ENCODE measurements at places on chromosomes 5 and 9.

DNA sequence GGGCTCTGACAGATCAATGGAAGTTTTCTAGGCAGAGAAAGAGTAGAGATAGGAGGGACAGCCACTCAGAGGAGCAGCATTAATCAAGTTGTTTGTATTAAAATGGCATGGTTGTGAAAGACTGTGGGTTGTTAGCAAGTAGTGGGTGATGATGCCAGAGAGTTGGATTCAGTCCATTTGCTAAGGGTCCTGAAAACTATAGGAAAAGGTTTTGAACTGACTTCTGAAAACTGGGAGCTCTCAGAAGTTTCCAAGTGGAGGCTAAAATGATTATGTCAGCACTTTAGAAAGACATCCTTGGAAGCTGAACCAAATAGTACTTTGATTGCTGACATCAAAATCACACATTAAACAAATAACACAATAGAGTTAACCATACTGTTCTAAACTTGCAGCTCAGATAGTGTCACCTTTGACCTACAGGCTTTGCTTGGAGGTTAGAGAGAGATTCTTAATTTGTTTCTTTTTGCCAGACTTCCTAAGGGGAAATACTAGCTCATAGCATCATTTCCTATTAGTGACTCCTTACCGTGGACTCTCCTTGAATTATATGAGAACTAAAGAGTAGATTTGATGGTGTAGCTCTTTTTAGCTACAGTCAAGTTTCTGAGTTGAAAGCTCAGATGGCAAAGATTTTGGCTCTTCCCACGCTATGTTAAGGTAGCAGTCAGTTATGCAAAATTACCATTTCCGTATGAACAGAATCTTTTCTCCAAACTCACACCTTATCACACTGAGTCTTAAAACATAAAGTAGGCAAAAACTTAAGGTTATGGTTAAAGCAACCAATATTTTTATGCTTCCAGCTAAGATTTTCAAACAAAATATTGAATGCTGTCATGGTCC lies 277.1 kb downstream of the NR3C1 start:
- DNase-seq: no peak

GRCh38 chr5:143244000-143244736 lies 159.3 kb downstream of the NR3C1 start:
- peak; percentile 43 for DNase-seq

DNA sequence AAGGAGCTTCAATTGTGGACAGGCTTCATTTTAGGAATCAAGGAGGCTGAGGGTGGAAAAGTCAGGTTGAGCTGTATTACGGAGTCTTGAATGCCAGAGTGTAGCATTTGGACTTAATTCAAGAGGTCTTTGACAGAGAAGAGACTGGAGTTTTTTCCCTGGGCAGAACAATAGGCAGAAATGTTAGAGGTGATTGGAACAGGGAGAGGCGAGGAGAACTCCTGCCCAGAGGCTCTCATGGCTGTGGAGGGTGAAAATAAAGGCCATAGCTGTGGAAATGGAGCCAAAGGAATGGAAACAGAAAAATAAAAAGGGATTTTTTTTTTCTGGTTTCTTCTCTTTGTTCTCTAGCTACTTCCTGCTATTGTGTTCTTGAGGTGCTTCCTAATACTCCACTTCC lies 3.7 kb upstream of the IFNB1 start:
- no peak for DNase-seq

- peak; percentile 84 for DNase-seq
These were observed 2.7 kb downstream of the VCAN start for GRCh38 chr5:83474161-83474796.

DNA sequence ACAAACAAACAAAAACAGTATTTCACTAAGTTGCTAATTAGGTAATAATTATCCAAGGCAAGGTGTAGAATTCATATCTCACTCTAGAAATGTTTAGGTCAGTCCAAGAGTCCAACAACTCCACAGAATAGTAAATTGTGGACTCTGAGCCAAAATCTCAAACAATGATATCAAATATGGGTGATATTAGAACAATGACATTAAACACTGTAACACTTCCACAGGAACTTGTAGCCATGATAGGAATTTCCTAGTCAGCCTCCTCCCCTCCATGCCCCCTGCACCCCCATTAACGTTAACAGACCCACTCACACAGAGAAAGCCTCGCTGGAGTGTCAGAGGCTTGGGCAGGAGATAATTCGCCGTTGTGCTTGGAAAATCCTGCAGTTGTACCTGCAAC lies 305.0 kb upstream of the PIK3R1 start:
- no peak for DNase-seq

DNA sequence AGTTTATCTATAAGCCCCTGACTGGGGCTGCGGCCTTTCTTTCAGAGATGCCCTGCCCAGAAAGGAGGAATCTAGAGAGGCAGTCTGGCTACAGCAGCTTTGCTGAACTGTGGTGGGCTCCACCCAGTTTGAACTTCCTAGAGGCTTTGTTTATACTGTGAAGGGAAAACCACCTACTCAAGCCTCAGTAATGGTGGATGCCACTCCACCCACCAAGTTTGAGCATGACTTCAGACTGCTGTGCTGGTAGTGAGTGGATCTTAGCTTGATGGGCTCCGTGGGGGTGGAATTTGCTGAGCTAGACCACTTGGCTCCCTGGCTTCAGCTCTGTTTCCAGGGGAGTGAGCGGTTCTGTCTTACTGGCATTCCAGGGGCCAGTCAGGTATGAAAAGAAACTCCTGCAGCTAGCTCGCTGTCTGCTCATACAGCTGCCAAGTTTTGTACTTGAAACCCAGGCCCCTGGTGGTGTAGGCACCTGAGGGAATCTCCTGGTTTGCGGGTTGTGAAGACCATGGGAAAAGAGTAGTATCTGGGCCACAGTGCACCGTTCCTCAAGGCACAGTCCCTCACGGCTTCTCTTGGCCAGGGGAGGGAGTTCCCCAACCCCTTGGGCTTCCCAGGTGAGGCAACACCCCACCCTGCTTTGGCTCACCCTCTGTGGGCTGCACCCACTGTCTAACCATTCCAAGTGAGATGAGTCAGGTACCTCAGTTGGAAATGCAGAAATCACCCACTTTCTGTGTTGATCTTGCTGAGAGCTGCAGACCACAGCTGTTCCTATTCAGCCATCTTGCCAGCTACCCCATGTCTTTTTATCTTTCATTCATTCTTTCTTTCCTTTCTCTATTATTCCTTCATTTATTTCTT lies 211.8 kb upstream of the C9orf72 start:
- DNase-seq: no peak

- no peak for DNase-seq
These were observed 171.8 kb downstream of the FSTL4 start for GRCh38 chr5:133440467-133441115.

DNA sequence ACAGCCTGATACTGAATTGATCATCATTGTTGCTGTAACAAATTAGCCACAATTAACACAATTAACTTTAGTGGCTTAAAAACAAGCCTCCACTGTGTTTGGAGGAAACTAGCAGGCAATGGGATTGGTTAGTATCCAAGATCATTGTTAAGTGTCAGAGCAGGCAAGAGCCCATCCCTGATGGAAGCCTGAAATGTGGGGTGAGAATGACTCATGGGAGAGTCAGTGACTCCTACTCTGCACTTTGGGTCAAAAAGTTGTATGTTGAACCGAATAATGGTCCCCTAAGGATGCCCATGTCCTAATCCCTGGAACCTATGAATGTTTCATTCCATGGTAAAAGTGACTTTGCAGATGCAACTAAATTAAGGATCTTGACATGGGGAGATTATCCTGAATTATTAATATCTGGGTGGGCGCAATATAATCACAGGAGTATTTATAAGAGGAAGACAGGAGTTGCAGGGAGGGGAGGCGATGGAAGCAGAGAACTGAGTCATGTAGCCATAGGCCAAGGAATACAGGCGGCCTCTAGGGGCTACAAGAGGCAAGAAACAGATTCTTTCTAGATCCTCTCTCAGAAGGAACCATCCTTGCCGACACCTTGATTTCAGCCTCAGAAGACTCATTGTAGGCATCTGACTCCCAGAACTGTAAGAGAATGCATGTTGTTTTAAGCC lies 28.8 kb downstream of the ALG2 start:
- no peak for DNase-seq

DNA sequence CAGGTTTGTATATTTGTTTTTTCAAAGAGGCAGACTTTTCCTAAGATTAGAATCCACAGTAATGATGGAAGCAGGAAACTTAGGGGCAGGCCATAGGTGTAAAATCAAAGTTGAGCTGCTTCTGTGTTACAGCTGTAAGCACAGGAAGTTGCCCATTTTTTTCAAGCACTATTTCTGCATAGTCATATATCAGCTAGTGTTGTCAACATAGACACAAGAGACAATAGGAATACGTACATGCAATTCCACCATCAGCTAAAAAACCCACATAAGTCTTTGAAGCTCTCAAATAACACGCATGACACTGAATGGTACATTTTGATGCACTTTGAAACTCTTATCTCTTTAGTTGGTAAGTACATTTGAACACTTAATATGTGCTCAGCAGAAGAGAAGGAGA lies 20.2 kb upstream of the SMIM15 start:
- DNase-seq: no peak

DNA sequence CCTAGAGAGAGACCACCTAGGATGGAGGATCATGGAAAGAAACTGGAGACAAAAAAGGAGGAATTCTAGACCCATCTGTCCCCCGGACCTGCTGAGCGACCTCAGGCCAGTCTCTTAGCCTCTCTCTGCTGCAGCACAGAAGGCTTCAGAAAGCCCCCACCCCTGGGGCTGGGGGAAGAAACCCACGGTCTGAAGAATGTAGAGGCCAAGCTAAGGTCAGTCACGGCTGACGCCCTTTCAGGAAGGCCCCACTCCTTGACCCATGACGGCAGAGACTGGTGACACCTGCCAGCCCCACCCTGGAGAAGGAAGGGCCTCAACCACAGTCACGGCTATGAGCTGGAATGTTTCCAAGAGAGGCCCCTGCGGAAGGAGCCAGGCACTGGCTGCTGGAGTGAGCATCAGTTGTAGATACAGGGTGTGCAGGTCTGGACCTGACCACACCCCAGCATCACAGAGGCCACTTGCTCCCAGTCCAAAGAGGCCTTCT lies 120.5 kb upstream of the BOD1 start:
- DNase-seq: no peak

GRCh38 chr9:107237873-107238272 lies 45.2 kb upstream of the RAD23B start:
- no peak for DNase-seq

GRCh38 chr5:72245951-72246532 lies 74.0 kb downstream of the MRPS27 start:
- no peak for DNase-seq

GRCh38 chr5:36301858-36302603 lies at the start of gene RANBP3L:
Gene RANBP3L (minus strand): TSS chr5:36301902. CDS start chr5:36301416, 486 bp downstream.
- DNase-seq: no peak

DNA sequence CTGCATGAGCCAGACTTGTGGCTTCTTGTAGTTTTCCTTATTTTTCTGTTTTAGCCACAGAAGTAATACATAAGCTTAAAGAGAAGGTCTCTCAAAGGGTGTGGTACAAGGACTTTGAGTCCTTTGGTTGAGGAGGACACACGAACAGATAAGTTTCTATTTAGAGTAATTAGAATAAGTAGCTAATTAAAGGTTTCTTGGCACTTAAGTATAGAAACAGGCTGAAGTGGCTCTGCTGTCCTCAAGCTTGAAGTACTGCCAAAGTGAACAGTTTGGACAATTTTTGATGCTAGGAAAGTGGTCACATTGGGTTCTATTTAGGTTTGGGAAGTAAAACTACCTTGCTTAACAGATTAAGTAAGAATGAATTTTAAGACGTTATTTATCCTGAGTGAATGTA lies 278.3 kb upstream of the MPDZ start:
- no peak for DNase-seq

- no peak for DNase-seq
These were observed 86.9 kb upstream of the CTNNA1 start for GRCh38 chr5:138666226-138666742.

- no peak for DNase-seq
These were observed 137.6 kb downstream of the DRD1 start for GRCh38 chr5:175306381-175306780.

DNA sequence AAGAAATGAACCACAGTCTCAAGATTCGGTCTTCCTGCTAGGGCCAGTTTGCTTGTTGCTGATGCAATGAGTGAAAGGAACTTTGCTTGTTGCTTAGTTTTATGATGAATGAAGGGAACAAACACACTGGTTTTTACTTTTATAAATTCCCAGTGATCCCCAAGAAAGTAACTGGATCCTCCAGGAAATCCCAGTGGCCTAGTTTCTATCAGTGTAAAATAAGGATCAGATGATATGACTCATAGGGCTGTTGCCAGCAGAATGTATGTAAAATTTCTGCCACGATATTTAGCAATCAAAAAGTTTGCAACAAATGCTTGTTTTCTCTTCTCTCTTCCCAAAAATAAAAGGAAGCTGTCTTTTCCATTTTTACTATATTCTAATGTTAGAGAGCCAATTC lies 160.1 kb upstream of the CDKN2B start:
- no peak for DNase-seq

DNA sequence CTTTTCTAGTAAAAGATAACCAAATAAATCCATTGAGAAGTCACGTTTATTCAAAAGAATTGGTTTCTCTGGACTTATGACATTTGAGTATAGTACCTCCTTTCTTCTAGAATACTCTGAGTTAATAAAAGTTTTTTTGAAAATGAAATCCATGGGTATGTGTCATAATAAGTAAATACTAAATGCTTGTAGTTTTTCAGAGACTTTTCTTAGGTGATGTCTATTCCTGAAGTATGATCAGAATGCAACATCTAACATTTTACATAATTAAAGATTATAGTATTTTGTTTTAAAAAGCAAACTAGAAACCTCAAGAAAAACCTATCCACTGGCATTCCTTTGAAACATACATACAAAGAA lies 63.2 kb downstream of the NFIB start:
- DNase-seq: no peak

- no peak for DNase-seq
These were observed 245.7 kb upstream of the SLC30A5 start for GRCh38 chr5:68848091-68848490.

GRCh38 chr9:9751996-9752395 lies 860.8 kb downstream of the PTPRD start:
- no peak for DNase-seq

DNA sequence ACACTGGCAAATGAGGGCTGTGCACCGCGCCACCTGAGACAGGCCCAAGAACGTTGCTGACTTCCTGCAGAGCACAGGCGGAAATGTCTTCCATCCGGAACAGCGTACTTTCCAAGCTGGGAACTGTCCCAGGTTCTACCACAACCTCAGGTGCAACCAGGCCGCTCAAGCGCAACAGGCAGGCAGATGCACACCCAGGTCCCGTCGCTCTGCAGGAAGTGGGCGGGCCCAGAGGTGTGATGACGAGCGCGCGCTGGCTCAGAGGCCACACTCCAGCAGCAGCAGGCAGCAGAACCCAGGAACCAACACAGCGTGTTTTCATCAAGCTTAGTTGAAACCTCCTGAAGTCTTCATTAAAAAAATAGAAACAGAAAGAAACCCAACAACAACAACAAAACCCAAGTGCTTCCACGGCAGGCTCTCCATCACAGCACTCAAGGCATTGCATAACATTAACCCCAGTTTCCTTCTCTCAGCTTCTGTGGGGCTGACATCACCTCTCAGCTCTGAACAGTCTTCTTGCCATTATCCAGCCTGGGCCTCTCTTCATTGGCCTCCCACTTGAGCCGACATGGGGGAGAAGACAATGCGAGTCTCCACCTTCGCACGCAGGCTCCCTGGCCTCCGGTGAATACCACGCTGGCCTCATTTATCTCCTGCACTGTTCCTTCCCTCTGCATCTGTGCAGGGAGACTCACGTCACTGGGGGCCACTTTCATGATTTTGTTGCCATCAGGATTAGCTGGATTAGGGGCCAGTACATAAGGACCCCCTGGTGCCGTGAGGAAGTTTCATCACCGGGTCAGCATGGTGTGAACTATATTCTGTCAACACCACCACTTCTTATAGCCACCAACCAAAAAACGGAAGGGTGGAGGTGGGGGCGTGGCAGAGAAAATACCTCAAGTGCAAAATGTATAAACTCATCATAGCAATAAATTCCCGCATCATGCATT lies 22.1 kb downstream of the PTCH1 start:
- no peak for DNase-seq

- DNase-seq: no peak
These were observed 297.3 kb upstream of the RASA1 start for GRCh38 chr5:86970361-86970760.
